ENCODE measurements at places on chromosomes 5 and 9. TPM values are rescaled to one million over a fixed set of nuclear protein-coding genes. Genes with fewer than 3 reads are reported as not detected.

DNA sequence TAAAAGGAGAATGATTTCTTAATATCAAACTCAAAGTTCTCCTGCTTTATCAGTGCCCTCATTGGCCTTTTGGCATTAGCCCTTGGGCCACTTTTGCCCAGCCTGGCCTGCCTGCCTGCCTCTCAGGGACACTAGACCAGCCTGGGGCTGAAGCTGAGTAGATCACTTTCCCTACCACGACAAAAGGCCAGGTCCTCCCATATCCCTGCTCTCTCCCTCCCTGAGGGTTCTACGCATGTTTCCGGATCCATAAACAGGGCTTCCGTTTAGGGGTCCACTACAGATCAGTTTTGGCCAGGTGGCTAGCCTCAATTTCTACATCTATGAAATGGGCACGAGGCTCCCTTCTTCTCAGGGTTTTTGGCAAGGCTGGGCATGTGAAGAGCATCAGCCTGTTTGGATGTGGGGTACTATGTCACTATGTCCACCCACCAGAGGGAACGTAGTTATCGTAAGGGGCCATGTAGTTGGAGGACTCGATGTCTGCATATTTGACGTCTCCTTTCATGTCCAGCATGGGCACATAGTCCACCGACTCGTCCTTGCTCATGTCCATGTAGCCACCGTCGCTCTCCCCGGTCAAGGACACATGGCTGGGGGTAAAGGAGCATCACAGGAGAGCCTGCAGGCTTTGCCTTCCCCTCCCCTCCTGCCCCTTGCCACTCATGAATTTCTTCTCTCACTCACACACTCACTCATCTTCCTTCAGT is 34.0 kb downstream of the PDGFRB start:
- no peak for DNase-seq
- no peaks in the 10 kb centered on the region for H3K36me3 ChIP-seq
- no peaks in the 10 kb centered on the region for H3K27me3 ChIP-seq
- no peak overlapping the region for H3K4me3 ChIP-seq

DNA sequence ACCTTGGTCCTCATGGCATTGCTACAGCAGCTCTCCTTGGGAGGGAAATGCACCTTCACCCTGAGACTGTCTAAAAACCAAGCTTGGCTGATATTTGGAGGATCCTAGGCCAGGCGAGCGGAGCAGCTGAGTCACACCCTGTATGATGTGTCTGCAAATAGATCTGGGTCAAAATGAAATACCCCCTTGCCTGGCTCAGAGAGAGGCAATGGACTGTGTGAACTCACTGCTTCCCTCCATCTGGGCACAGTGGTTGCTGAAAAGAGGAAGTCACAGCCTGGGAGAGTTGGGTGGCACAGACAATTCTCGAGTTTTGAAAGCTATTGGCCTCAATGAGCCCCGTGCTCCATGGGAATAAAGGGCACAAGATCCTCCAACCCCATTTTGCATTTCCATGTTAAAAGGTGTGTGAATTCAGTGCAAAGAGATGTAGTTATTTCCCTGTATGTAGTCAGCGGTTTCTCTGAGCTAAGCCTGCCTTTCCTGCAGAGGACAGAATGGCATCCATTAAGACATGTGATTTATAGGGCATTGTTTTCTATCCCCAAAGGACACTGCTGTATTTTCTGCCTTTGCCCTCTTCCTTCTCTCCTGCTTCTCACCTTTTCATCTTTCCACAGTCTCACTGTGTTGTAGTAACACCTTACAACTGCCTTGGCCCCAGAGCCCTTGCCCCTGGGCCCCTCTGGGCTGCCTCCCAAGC is 177.2 kb downstream of the GADD45G start:
- H3K4me1 ChIP-seq: no peaks in the 10 kb centered on the region
- no peak overlapping the region for H3K27ac ChIP-seq
- no peak overlapping the region for H3K4me3 ChIP-seq
- DNase-seq: no peak

Gene PCA3
- total RNA-seq: not detected

GRCh38 chr5:177403792-177404640 is 3.6 kb upstream of the PFN3 start:
- H3K27me3 ChIP-seq: peaks cover 10% of the 10 kb centered on the region
- peak overlapping the region; percentile 69 for H3K4me3 ChIP-seq
- peak; percentile 85 for DNase-seq
- H3K27ac ChIP-seq: peak overlapping the region; percentile 46
- no peaks in the 10 kb centered on the region for H3K36me3 ChIP-seq
- peaks cover 29% of the 10 kb centered on the region for H3K4me1 ChIP-seq

GRCh38 chr9:6426117-6426516 is 13.1 kb downstream of the UHRF2 start:
- no peaks in the 10 kb centered on the region for H3K27me3 ChIP-seq
- H3K4me1 ChIP-seq: no peaks in the 10 kb centered on the region
- H3K27ac ChIP-seq: no peak overlapping the region

Gene IL3
- 0.25 TPM for total RNA-seq

GRCh38 chr5:126000507-126000906 is 422.7 kb upstream of the GRAMD2B start:
- H3K36me3 ChIP-seq: no peaks in the 10 kb centered on the region
- H3K27ac ChIP-seq: no peak overlapping the region
- H3K4me1 ChIP-seq: no peaks in the 10 kb centered on the region
- H3K27me3 ChIP-seq: no peaks in the 10 kb centered on the region
- no peak for DNase-seq

Gene SLC6A7
- 24.9 TPM for total RNA-seq

GRCh38 chr9:106980551-106981101 is 117.7 kb downstream of the ZNF462 start:
- H3K4me1 ChIP-seq: no peaks in the 10 kb centered on the region
- H3K27ac ChIP-seq: no peak overlapping the region
- DNase-seq: no peak
- H3K36me3 ChIP-seq: peaks cover 5% of the 10 kb centered on the region
- H3K27me3 ChIP-seq: no peaks in the 10 kb centered on the region

DNA sequence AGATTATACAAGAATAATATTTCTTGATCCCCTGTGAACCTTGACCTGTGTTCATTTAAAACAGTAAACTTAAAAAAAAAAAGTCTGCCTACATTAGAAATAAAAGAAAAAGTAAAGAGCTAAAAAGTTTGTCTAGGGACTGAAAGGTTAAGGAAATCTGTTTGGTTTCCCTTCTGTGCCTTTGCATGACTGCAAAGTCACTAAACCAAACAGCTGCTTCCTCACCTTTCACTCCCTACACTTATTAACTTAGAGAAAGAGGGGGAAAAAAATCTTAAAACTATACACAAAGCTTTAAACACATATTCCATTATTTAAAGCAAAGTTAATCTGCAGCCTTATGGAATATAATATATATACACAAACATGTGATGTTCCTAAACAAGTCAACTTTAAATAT is 65.1 kb downstream of the ZFR start:
- H3K27ac ChIP-seq: no peak overlapping the region
- DNase-seq: no peak
- peaks cover 8% of the 10 kb centered on the region for H3K36me3 ChIP-seq
- no peak overlapping the region for H3K4me3 ChIP-seq
- H3K4me1 ChIP-seq: no peaks in the 10 kb centered on the region

Gene BAAT
- 0.30 TPM for total RNA-seq

GRCh38 chr9:106587042-106587441 is 275.9 kb upstream of the ZNF462 start:
- no peak overlapping the region for H3K4me3 ChIP-seq
- no peaks in the 10 kb centered on the region for H3K36me3 ChIP-seq
- no peak for DNase-seq
- H3K27ac ChIP-seq: no peak overlapping the region
- no peaks in the 10 kb centered on the region for H3K4me1 ChIP-seq
- no peaks in the 10 kb centered on the region for H3K27me3 ChIP-seq

Gene LCN9
- not detected for total RNA-seq

GRCh38 chr9:127714951-127715469 is 453 bp downstream of the PTRH1 start:
- peak overlapping the region; percentile 86 for H3K27ac ChIP-seq
- no peaks in the 10 kb centered on the region for H3K27me3 ChIP-seq
- no peaks in the 10 kb centered on the region for H3K36me3 ChIP-seq
- peaks cover 10% of the 10 kb centered on the region for H3K4me1 ChIP-seq
- peak; percentile 53 for DNase-seq

DNA sequence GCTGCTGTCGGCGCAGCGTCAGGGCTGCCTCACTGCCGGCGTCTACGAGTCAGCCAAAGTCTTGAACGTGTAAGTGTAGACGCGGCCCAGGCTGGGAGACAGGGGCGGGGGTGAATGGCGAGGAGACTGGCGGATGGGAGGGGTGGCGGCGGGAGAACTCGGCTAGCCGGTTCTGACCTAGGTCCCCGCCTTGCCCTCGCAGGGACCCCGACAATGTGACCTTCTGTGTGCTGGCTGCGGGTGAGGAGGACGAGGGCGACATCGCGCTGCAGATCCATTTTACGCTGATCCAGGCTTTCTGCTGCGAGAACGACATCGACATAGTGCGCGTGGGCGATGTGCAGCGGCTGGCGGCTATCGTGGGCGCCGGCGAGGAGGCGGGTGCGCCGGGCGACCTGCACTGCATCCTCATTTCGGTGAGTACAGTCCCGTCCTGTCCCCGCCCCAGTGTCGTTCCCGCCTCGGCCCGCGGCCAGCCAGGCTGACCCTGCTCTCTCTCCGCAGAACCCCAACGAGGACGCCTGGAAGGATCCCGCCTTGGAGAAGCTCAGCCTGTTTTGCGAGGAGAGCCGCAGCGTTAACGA is 745 bp downstream of the GADD45G start:
- peak; percentile 68 for DNase-seq
- no peaks in the 10 kb centered on the region for H3K27me3 ChIP-seq

DNA sequence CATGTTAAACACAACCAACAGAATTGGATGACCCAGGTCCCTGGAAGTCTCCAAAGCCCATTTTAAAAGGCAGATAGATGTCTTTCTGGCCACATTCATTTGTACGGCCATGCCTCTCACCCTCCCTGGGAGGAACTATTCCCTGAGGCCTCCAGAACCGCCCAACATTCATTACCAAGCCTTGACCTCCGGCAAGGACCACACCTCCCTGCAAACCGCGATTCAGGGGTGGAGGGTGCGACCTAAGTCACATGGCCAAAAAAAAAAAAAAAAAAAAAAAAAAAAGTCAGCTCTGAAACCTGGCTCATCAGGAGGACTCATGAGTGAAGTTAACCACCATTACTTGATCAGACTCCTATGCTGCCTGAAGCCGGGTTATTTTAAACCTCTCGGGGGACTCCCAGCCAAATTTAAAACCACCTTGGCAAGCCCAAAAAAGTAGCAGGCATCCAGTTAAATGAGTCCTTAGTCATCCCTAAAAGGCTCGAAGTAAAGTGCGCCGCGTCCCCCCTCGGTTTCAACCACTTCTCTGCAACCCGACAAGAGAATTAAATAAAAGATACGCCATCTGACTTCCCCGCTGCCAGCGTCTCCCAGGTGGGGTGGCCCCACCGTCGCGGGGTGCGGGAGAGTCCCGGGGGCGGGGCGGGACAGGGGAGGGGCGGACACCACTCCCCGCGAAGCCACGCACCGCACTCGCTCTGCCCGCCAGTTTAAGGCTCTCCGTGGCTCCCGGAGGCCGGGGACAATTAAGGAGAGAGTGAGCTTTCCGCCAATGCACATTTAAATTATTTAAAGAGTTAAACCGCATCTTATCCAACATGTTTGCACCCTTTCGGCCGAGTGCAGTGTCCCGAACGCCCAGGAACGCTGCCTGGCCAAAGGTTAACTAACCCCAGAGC is 2.3 kb downstream of the KLF9 start:
- H3K4me1 ChIP-seq: no peaks in the 10 kb centered on the region
- DNase-seq: peak; percentile 87
- peak overlapping the region; percentile 99 for H3K27ac ChIP-seq

Gene PHF24
- not detected for total RNA-seq

DNA sequence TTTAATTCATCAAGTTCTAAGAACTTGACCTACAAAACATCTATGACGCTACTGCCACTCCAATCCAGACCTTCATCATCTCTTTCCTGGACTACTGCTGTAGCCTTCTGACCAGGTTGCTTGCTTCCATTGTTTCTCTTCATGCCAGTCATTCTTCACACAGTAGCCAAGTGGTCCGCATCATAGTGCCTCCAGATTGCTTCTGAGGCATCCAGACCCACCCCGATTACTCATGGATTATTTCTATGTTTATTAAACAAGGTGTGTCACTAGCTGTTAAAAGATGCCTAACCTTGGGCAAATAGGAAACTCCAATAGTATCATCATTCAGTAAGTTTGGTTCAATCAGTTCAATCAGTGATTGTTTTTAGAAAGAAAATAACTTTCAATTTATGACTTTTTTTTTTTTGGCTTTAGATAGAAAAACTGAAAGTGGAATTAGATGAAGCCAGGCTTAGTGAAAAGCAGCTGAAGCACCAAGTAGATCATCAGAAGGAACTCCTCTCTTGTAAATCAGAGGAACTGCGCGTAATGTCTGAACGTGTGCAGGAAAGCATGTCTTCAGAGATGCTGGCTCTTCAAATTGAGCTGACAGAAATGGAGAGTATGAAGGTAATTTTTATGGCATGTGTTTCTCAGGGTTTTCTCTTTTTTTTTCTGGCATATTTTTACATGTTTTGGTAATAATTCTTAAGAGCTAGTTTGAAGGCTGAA is 9.5 kb downstream of the SPDL1 start:
- DNase-seq: no peak
- H3K4me3 ChIP-seq: no peak overlapping the region
- no peaks in the 10 kb centered on the region for H3K4me1 ChIP-seq

- H3K36me3 ChIP-seq: no peaks in the 10 kb centered on the region
- no peak for DNase-seq
- no peak overlapping the region for H3K27ac ChIP-seq
- no peak overlapping the region for H3K4me3 ChIP-seq
- H3K27me3 ChIP-seq: no peaks in the 10 kb centered on the region
Measured at GRCh38 chr5:52893105-52893504, 96.0 kb upstream of the ITGA2 start.

GRCh38 chr9:93390953-93391515 is 60.5 kb upstream of the FAM120A start:
- H3K4me3 ChIP-seq: no peak overlapping the region
- peak; percentile 40 for DNase-seq
- H3K36me3 ChIP-seq: no peaks in the 10 kb centered on the region
- no peaks in the 10 kb centered on the region for H3K4me1 ChIP-seq

DNA sequence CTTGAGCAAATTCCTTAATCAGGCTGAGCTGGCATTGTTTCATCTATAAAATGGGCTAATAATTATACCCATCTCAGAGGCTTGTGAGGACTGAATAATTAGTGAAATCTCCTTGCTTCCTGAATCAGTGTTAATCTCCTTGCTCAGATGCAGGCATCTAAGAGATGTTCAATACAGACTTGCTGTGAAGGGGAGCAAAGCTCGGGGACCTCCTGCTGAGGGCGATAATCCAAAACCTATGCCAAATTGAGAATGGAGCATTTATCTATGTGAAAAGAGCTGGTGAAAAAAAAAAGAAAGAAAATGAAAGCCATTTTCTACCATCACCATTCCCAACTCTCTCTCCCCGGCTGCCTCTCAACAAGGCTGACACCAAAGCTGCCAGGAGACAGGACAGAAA is 37.3 kb downstream of the ADRA1B start:
- H3K36me3 ChIP-seq: no peaks in the 10 kb centered on the region
- no peak overlapping the region for H3K27ac ChIP-seq
- H3K4me3 ChIP-seq: no peak overlapping the region

Gene PCDHGA9
- 1.1 TPM for total RNA-seq

- no peak overlapping the region for H3K27ac ChIP-seq
- no peaks in the 10 kb centered on the region for H3K36me3 ChIP-seq
- DNase-seq: no peak
Measured at GRCh38 chr9:120918931-120919842, 7.4 kb downstream of the TRAF1 start.

All from colonic mucosa (tissue), 4 donors.